Tibial nerve (tissue), 4 donors: ENCODE measurements at places on chromosomes 1 and 21.

DNA sequence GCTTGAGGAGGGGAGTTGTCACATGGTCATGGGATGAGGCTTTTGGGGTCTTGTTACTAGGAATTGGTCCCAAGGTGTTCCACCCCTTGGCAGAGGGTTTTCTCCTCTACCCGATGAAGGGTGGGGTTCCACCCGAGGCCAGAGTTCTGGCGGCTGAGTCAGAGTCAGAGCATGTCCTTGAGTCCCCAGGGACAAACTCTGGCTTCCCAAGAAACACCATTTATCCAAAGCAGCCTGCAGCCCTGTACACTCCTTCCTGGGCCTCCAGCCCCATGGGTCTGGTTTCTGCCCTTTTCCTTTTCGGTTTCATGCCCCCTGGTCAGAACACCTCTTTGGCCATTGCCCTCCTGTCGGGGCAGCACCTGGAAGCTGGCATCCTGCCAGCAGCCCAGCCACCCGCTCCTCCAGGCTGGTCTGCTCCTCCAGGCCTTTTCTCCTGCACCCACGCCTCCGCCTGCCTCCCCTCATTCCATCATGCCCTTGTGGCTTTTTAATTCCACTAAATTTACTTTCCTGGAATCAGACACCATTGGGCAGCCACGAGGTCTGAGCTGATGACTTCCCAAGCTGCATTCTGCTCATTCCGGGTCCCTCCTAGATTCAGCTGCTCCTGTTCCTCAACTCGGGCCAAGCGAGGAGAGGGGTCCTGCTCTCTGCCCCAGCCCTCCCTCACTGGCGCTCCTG is 301.7 kb upstream of the VAMP3 start:
- no peak for DNase-seq

- no peak for DNase-seq
Measured at GRCh38 chr1:100358210-100358609, 5.9 kb downstream of the CDC14A start.

- DNase-seq: no peak
Measured at GRCh38 chr21:21396424-21396823, 398.2 kb downstream of the NCAM2 start.

DNA sequence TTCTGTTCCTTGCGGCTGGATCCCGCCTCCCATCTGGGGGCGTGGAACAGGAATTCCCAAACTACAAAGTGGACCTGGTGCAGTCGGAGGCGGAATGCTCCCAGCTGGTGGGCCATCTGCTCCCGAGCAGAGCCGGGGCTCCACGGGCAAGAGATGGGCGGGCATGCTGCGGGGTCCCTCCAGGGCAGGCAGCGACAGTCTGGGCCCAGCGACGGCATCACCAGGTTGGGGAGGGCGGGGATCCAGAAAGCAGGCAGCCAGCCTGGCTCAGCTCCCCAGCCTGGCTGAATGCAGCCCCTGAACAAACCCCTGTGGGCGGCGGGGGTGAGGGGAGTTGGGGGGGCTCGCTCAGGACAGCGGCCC is 3.6 kb downstream of the MEGF6 start:
- no peak for DNase-seq

DNA sequence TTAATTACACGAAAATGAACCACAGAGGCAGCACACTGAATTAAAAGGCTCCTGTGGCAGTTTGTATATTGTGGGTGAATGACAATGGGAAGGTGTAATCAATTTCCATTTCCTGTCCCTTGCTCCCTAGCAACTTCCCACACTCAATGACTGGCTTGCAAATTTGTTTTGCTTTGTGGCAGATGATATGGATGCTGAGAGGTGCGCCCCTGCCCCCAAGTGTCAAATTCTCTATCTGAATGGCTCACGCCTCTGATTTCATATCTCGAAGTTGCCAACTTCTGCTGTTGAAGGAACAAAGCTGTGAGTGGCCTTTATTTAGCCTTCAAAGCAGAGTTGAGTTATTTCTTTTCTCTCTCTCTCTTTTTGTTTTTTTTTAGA is 86.0 kb downstream of the FOXD2 start:
- no peak for DNase-seq

DNA sequence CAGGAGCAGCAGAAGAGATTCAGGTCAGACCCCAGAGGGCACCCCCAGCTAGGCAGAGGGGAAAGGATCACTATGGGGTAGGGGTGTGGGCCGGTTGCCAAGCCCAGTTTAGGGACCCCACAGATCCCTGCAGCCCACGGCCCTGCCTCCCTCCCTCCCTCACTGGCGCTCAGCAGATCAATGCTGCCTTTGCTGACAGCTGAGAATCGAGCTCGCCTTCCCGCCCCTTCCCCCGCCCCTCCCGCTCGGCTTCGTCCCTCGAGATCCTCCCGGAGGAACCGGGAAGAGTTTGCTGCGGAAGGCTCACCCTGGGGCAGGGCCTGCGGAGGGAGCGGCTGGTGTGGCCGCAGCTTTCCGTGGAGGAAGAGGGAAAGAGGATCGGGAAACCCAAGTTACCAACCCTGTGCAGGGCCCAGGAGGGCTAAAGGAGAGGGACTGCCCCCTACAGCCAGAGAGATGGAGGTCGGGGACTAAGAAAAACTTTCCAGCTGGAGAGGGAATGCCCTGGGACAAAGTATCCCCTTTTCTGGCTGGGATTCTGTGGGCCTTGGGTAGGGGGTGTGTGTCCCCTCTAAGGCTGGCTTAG is 1.1 kb upstream of the KCNQ4 start:
- DNase-seq: no peak

- DNase-seq: no peak
Measured at GRCh38 chr21:38346286-38346685, 89.5 kb downstream of the KCNJ15 start.

GRCh38 chr1:18309552-18310155 is 171.1 kb upstream of the KLHDC7A start:
- no peak for DNase-seq

- no peak for DNase-seq
Measured at GRCh38 chr1:56824271-56824670, 5.1 kb upstream of the FYB2 start.

DNA sequence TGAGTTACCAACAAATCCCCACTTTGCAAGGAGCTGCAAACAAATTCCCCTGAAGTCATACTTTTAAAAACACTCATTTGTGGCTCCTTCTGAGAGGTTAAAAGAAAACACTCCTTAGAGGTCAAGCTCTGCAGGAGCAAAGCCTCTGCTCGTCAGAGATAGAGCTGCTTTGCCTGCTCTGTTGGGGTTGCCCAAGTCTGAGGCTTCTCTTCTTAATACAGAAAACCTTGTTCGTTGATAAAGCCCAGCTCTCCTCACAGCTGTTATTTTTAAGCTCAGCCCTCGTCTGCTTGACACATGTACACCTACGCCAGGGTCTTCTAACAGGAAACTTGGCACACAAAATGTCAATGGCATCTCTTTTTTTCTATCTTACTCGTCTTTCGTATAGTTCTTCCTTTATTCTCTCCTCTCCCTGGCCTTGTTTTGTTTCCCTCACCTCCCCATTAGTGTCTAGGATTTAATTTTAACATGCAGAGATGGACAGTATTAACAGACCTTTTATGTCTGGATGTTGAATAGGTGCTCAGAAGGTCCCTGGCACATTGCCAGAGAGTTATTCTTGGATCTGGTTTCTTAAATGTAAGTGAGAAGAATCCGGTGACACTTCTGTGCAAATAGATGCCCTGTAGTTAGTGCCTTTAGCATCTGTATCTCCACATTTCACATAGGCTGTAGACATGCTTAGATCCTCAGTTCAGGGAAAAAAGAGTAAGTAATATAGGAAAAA is 86.0 kb downstream of the LRRC53 start:
- no peak for DNase-seq

DNA sequence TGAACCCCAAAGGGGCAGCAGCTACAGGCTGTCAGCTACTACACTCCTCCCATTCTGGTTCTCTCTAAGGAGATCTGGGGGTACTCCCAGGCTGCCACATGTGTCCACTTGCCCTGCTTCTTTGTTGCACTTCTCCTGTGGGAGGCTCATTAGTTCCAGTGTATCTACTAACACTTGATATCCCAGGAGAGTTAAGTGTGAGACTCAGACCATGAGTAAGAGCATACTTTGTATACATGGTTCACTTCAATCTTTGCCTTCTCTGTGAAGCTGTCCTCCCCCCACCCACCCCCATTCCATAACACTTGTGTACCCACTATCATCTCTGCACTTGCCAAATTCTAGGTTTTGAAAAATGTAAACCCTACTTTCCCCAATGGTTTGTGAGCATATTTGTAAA is 34.9 kb upstream of the GADD45A start:
- no peak for DNase-seq

DNA sequence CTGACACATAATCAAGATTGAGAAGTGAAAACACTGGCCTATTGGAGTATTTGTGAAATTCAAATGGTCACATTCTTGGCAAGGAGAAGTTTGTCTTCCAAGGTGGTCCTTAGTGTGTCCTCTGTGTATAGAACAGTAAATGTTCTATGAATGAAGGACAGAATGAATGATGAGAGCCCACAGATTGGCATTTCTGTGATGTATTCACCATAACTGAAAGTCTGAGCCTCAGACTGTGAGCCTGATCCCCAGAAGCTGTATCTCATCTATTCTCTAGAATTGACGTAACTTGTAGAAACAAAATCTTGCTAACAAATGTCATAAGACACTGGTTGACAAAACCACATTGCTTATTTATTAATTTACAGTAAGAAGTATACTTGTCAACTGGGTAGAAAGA is 111.5 kb upstream of the ETV3 start:
- DNase-seq: no peak

- DNase-seq: no peak
Measured at GRCh38 chr1:206663362-206663761, 21.3 kb upstream of the MAPKAPK2 start.

GRCh38 chr1:55244476-55245099 is 29.4 kb upstream of the USP24 start:
- no peak for DNase-seq

GRCh38 chr1:210505601-210506496 is 177.1 kb downstream of the HHAT start:
- no peak for DNase-seq

DNA sequence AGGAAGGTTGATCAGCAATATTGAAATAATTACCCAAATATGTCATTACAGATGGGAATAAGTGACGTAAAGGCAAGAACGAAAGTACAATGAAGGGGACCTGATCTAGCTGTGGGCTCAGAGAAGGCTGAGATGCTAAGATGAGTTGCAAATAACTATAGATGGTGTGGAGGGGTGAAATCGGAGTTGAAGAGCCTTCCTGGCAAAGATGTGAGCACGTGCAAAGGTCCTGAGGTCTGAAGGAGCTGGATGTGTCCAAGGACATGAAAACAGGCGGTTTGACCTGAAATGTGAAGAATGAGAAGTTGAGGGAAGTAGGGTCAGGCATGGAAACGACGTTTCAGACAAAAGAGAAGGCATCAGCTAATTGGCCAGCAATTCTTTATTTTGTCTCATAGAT is 61.6 kb upstream of the SLC45A1 start:
- DNase-seq: no peak

DNA sequence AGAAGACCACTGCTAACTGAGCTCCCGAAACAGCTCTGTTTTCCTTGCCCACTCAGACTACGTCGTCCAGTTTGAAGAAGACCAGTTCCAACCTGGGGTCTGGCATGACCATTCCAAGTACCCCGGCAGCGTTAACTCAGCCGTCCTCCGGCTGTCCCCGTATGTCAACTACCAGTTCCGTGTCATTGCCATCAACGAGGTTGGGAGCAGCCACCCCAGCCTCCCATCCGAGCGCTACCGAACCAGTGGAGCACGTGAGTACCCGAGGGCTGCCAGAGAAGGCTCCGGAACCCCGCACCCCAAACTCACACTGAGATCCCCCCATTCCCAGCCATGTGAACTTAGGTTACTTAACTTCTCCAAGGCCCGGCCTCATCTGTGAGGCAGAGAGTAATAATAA is 63.7 kb upstream of the CNTN2 start:
- no peak for DNase-seq

DNA sequence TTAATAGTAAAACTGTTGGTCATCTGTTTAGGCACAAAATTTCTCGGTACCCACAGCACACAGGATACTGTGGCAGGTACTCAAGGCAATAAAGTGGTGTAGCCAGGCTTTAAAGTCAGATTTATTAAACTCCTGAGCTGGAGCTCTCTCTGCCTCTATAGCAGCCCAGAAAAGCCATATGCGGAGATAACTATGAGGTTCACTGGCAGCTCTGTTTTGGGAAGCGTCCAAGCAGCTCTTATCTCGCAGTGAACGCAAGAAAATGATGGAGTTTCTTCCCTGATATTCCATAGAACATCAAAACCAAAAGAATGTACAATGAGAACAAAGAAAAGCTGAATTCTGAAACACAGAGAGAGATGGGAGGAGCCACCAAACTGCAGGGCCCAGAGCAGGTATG is 248.3 kb downstream of the C1orf94 start:
- DNase-seq: no peak

GRCh38 chr1:232519186-232519585 is 110.7 kb downstream of the SIPA1L2 start:
- no peak for DNase-seq

DNA sequence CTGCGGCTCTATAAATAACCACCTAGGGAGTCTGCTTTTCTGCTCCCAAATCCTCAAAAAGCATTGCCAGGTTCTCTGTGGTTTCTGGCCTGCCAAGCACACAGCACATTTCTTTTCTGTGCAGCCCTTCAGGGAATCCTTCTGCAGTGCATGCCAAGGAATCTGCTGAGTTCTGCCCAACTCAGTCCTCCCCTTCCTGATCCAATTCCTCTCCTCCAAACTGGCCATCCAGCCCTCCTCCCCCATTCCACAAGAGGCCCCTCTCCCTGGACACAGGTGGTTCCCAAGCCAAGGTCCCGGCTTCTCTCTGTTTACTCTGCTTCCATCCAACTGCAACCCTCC is 61.8 kb downstream of the HIVEP3 start:
- peak; percentile 37 for DNase-seq

GRCh38 chr1:78171736-78172590 is 126.2 kb downstream of the GIPC2 start:
- no peak for DNase-seq

- no peak for DNase-seq
Measured at GRCh38 chr1:237007147-237007881, 3.1 kb upstream of the MT1HL1 start.

- no peak for DNase-seq
Measured at GRCh38 chr1:37726751-37727585, 34.7 kb downstream of the CDCA8 start.

- no peak for DNase-seq
Measured at GRCh38 chr1:32773764-32774463, 43.2 kb downstream of the YARS1 start.

- no peak for DNase-seq
Measured at GRCh38 chr1:151327903-151328674, 873 bp upstream of the PI4KB start.

GRCh38 chr1:1881727-1882126 is 9.2 kb downstream of the GNB1 start:
- no peak for DNase-seq
